ENCODE measurements at places on chromosomes 7 and 10. TPM values are rescaled to one million over a fixed set of nuclear protein-coding genes. Genes with fewer than 3 reads are reported as not detected.
A peak's percentile ranks its signal among the peaks of the same experiment; 100 is the strongest.

GRCh38 chr7:26549281-26549944, 257.8 kb downstream of the SNX10 start:
- H3K27ac ChIP-seq, result no peak overlapping the region
- no peaks in the 10 kb centered on the region for H3K27me3 ChIP-seq
- no peaks in the 10 kb centered on the region for H3K36me3 ChIP-seq
- no peaks in the 10 kb centered on the region for H3K4me1 ChIP-seq
- no peak for DNase-seq

DNA sequence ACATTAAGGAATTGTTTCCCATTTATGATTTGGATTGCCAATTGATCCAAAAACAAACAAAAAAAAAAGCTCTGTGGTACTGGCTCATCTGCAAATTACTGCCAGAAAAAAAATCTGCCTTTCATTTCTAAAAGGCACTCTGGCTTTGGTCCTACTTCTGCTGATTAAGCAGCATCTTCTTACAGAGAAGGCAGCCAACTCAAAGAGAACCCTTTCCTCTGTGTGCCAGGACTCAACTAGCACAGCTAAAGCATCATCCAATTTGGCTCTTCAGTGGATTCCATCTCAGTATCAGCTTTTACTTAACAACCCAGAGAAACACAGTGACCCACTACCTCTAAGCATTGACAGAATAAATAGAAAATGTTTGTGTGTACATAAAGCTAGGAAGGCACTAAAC, 80.6 kb downstream of the GSAP start:
- no peaks in the 10 kb centered on the region for H3K27me3 ChIP-seq
- no peak for DNase-seq
- H3K27ac ChIP-seq, result no peak overlapping the region
- H3K4me1 ChIP-seq, result peaks cover 33% of the 10 kb centered on the region
- no peaks in the 10 kb centered on the region for H3K36me3 ChIP-seq

The NACAD gene
- 5.9 TPM for total RNA-seq

The WIPF3 gene
- 2.9 TPM for total RNA-seq

DNA sequence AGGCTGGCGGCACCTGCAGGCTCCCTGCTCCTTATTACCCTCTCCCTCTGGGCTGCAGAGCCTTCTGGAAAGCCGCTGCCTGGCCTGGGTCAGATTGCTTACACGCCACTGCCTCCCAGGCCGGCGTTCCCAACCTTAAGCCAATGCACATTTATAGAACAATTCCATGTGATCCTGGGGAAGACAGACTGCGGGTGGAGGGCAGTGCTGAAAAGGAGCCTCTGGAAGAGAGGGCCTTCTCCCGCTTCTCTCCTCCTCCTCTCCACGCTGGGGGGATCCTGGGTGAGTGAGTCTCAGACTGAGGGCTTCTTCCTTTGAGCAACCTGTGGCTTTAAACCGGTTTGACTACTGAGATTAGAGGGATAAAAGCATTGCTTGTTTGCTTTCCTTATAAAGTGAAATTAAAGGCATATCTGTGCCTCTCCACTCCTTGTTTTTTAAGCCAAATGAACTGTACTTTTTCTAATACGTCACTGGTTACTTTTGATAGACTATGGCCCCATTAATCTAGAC, 5.5 kb downstream of the TACC2 start:
- H3K27ac ChIP-seq, result peak overlapping the region; percentile 92
- no peaks in the 10 kb centered on the region for H3K27me3 ChIP-seq
- no peak for DNase-seq
- H3K4me1 ChIP-seq, result peaks cover 23% of the 10 kb centered on the region

The DTX2 gene
- total RNA-seq, result 7.9 TPM

DNA sequence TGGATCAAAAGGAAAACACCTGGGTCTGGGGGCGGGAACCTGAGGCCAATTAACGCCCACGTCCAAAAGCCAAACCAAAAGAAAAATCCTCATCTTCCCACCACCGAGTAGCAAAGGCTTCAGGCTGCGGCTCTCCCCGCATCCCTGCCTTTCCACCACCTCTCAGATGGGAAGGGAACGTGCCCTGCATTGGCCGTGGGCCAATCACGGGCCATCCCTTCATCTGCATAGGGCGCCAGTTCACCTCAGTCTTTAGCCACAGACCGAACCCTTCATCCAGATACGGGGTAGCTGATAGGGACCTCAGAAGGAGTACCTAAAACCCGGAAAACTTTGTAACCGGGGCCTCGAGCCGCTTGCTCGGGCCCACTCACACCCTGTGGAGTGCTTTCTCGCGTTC, 626 bp downstream of the PRPF18 start:
- H3K4me3 ChIP-seq, result peak overlapping the region; percentile 77
- H3K4me1 ChIP-seq, result no peaks in the 10 kb centered on the region
- H3K36me3 ChIP-seq, result peaks cover 7% of the 10 kb centered on the region

The IFIT2 gene
- total RNA-seq, result 2.6 TPM

The RET gene
- total RNA-seq, result 0.12 TPM

- H3K4me1 ChIP-seq, result no peaks in the 10 kb centered on the region
- no peak for DNase-seq
- H3K27me3 ChIP-seq, result no peaks in the 10 kb centered on the region
- H3K27ac ChIP-seq, result no peak overlapping the region
- no peaks in the 10 kb centered on the region for H3K36me3 ChIP-seq
- H3K4me3 ChIP-seq, result no peak overlapping the region
These were observed 46.6 kb downstream of the AGMO start for GRCh38 chr7:15515252-15515651.

The ABCA13 gene
- not detected for total RNA-seq

DNA sequence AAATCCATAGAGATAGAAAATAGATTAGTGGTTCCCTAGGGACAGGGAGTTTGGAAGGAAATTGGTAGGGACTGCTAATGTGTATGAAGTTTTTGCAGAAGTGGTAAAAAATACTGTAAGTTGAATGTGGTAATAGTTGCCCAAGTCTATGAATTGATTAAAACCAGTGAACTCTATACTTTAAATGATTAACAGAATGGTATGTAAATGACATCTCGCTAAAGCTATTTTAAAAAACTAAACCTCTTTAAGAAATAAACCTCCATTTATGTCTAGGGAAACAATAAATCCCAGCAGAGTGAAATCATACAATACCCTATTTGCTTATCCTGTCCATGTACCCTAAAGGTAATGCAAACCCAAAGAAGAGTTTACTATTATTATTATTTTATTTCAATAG, 61.4 kb downstream of the IPMK start:
- no peak overlapping the region for H3K4me3 ChIP-seq
- H3K36me3 ChIP-seq, result no peaks in the 10 kb centered on the region
- no peak for DNase-seq
- H3K27me3 ChIP-seq, result no peaks in the 10 kb centered on the region

The CUZD1 gene
- total RNA-seq, result not detected

GRCh38 chr10:76975126-76975525, 662.5 kb downstream of the KCNMA1 start:
- no peaks in the 10 kb centered on the region for H3K27me3 ChIP-seq
- no peak for DNase-seq
- no peaks in the 10 kb centered on the region for H3K36me3 ChIP-seq
- H3K27ac ChIP-seq, result no peak overlapping the region

GRCh38 chr10:391847-392704, 256.8 kb downstream of the ZMYND11 start:
- no peaks in the 10 kb centered on the region for H3K4me1 ChIP-seq
- no peak for DNase-seq
- no peak overlapping the region for H3K27ac ChIP-seq
- H3K4me3 ChIP-seq, result no peak overlapping the region
- H3K36me3 ChIP-seq, result peaks cover 32% of the 10 kb centered on the region

DNA sequence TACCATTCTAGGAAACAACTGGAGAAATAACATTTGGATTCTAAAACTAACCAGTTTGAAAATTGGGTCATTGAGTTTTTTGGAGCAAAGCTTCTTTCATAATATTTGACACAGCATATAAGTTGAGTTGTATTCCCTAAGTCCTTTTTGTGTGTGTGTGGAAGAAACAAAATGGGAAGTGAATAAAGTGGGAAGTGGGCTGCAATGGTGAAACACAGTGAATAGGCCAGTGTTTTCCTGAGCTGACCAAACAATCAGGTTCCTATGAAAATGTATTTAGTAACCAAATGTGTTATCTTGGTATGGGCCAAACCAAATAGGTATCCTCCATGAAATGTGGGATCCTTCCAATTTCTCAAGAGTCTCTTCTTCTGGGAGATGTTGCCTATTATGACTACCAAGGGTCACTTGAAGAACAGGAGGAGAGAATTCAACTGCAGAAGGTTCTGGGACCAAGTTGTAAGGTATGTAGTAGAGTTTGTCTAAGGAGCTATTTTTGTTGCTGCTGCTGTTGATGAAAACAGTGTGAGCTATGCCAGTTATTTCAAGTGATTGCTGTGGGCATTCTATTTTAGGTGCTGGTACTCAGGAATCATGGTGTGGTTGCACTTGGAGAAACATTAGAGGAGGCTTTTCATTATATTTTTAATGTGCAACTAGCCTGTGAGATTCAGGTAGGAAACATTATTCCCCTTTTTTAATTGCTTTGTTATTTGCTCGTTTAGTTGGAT, 88.3 kb upstream of the MXI1 start:
- peaks cover 29% of the 10 kb centered on the region for H3K36me3 ChIP-seq
- H3K4me3 ChIP-seq, result no peak overlapping the region
- H3K4me1 ChIP-seq, result peaks cover 7% of the 10 kb centered on the region
- no peak for DNase-seq
- no peaks in the 10 kb centered on the region for H3K27me3 ChIP-seq

GRCh38 chr7:159147687-159148086, 3.0 kb upstream of the VIPR2 start:
- H3K27ac ChIP-seq, result no peak overlapping the region
- H3K36me3 ChIP-seq, result no peaks in the 10 kb centered on the region
- H3K4me1 ChIP-seq, result no peaks in the 10 kb centered on the region

GRCh38 chr10:30984563-30985328, 46.9 kb downstream of the ZNF438 start:
- H3K36me3 ChIP-seq, result no peaks in the 10 kb centered on the region
- no peaks in the 10 kb centered on the region for H3K27me3 ChIP-seq
- no peaks in the 10 kb centered on the region for H3K4me1 ChIP-seq
- H3K4me3 ChIP-seq, result no peak overlapping the region
- DNase-seq, result no peak

DNA sequence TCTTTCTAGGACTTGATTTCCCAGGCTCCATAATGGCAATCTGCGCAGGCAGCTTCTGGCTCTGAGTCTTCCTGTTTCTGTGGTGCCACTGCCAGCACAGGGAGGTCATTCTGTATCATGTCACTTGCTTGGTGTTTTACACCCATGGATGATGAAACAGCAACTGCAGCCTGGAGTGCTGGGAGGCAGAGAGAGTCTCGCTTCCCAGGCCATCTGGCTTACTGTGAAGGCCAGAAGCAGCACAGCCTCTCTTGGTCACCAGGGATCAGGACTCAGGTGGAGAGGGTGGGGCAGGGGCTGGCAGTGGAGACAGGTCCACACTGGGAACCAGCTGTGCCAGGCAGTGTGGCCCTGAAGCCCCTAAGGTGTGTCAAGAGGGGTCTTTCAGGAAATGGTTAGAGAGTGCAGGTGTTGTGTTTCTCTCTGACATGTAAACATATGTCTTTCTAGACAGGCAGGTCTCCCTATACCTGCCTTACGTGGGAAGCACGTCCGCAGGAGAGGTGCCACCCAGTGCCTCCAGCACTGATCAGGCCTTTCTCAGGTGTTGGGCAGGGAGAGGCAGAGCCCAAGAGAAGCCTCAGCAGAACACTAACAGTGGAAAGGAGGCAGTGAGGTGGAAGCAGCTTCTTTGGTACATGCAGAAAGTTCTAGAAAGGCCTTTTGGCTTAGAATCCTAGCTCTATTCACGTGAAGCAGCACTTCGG, 71.4 kb downstream of the INSIG1 start:
- DNase-seq, result no peak
- no peak overlapping the region for H3K27ac ChIP-seq
- H3K27me3 ChIP-seq, result peaks cover 21% of the 10 kb centered on the region
- H3K4me1 ChIP-seq, result no peaks in the 10 kb centered on the region
- H3K4me3 ChIP-seq, result no peak overlapping the region
- H3K36me3 ChIP-seq, result no peaks in the 10 kb centered on the region

DNA sequence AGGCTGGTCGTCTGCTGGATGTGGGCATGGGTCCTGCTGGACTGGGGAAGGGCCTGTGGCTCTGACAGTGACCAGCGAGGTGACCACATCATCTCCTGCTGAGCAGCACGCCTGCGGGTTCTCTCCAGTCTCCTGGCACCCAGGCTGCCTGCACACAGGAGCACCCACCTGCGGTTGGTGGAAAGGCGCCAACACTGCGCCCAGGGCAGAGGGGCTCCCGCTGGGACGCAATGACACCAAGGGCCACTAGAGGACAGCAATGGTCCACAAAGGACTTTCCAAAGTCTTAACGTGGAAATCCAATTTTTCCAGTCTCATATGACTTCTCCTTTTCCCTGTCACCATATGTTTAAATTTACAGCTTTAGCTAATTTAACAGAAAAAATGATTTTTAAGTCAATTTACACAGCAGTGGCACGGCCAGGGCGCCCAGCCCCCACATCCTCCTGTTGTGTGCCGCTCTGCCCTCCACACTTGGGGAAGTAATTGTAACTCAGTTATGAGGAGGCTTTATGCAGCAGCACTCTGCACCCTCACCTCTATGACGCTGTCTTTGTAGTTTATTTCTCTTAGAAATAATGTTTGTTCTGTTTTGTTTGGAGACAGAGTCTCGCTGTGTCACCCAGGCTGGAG, 38.1 kb downstream of the CFAP46 start:
- H3K27me3 ChIP-seq, result no peaks in the 10 kb centered on the region
- no peak overlapping the region for H3K4me3 ChIP-seq
- no peaks in the 10 kb centered on the region for H3K36me3 ChIP-seq
- no peak for DNase-seq
- no peaks in the 10 kb centered on the region for H3K4me1 ChIP-seq

DNA sequence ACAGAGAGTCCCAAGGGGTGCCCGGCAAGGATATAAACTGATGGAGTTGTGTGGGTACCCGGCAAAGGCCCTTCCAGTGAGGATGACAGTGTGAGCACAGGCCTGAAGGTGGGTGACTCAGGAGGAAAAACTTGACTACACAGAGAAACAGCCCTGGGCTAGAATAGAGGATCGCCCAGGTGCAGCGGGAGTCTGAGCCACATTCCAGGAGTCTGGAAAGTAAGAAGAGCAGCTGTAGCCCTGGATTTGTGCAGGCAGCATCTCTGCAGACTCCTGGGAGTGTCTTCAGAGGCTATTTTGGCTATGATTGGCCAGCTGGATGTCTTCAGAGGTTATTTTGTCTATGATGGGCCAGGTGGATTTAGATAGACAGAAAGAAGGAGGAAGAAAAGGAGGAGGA, 367.6 kb upstream of the MKI67 start:
- no peak overlapping the region for H3K27ac ChIP-seq
- DNase-seq, result no peak
- H3K4me3 ChIP-seq, result no peak overlapping the region
- no peaks in the 10 kb centered on the region for H3K27me3 ChIP-seq
- no peaks in the 10 kb centered on the region for H3K4me1 ChIP-seq
- no peaks in the 10 kb centered on the region for H3K36me3 ChIP-seq

All from right atrium auricular region (tissue), 2 donors.